Fibroblast of lung (primary cell): ENCODE measurements at places on chromosomes 3 and 15. TPM values are rescaled to one million over a fixed set of nuclear protein-coding genes. Genes with fewer than 3 reads are reported as not detected.
A peak's percentile ranks its signal among the peaks of the same experiment; 100 is the strongest.

DNA sequence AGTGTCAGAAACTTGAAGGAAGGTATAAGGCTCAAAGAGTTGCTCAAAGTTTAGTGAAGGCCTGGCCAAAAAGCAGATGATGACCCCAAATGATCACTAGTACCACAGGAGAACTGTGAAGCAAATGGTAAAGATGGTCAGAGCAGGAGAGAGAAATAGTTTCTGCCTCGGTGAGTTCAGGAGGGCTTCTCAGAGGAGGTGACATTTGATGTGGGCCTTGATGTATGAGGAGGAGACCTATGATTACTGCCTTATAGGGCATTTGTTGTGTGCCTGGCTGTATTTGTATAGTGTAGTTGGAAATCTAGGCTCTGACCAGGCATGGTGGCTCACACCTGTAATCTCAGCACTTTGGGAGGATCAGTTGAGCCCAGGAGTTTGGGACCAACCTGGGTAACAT, 50.4 kb downstream of the DNASE1L3 start:
- H3K4me1 ChIP-seq = peaks cover 26% of the 10 kb centered on the region
- no peak overlapping the region for H3K4me3 ChIP-seq
- H3K36me3 ChIP-seq = peaks cover 14% of the 10 kb centered on the region

DNA sequence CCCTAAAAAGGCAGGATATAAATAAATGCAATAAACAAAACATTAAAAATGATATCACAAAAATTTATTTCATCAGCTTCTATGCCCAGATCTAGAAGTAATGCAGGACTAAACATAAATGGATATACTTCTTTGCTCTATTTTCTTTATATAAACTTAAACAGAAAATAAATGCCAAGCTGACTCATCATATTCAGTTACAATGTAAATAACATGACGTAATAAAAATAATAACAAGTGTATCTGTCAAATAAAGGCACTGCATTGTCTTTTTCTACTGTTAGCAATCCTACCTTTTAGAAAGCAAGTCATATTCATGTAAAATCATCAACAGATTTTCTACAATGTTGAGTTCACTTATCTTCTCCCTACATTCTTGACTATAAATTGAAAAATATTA, 61.6 kb downstream of the NEK10 start:
- H3K4me3 ChIP-seq = no peak overlapping the region
- no peak overlapping the region for H3K27ac ChIP-seq
- no peak for DNase-seq
- H3K4me1 ChIP-seq = peaks cover 7% of the 10 kb centered on the region

GRCh38 chr3:134471521-134472193, 14.1 kb downstream of the ANAPC13 start:
- H3K36me3 ChIP-seq = no peaks in the 10 kb centered on the region
- peaks cover 15% of the 10 kb centered on the region for H3K4me1 ChIP-seq
- DNase-seq = peak; percentile 74
- peak overlapping the region; percentile 51 for H3K27ac ChIP-seq

GRCh38 chr3:126277629-126278378, 79.4 kb downstream of the KLF15 start:
- no peaks in the 10 kb centered on the region for H3K27me3 ChIP-seq
- no peak overlapping the region for H3K27ac ChIP-seq
- H3K4me1 ChIP-seq = no peaks in the 10 kb centered on the region
- no peaks in the 10 kb centered on the region for H3K36me3 ChIP-seq
- H3K4me3 ChIP-seq = no peak overlapping the region
- no peak for DNase-seq

DNA sequence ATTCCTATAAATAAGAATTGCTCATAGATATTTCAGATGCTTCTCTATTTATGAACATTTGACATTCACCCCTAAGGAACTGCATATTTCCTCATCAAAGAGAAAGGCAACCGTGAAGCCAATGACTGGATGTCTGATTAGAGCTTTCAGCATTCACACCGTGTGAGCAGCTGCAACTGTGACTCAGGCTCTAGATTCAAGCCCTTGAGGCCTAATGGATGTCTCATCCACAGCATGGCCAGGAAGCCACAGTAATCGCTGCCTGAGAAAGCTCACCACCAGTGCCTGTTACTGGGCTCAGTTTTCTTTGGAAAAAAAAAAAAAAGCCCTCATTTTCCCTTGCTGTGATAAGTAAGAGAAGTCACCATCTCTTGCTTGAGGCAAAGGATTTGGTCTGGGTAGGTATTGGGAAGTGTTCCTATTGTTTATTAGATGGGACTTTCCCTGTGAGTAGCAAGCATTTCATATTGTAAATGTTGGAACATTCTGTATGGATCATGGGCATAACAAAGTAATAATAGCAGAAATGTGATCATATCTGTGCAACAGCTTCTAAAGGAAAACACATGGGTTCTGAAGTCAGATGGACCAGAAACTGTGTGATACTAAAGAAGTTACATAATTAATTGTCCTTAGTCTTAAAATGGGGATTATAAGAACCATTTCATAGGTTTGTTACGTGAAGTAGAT, 783.7 kb downstream of the AGBL1 start:
- H3K4me3 ChIP-seq = no peak overlapping the region
- no peak overlapping the region for H3K27ac ChIP-seq
- no peaks in the 10 kb centered on the region for H3K27me3 ChIP-seq
- peak; percentile 44 for DNase-seq

- H3K4me1 ChIP-seq = no peaks in the 10 kb centered on the region
- no peaks in the 10 kb centered on the region for H3K27me3 ChIP-seq
- H3K36me3 ChIP-seq = no peaks in the 10 kb centered on the region
Measured at GRCh38 chr3:69338911-69339310, 47.0 kb downstream of the FRMD4B start.

DNA sequence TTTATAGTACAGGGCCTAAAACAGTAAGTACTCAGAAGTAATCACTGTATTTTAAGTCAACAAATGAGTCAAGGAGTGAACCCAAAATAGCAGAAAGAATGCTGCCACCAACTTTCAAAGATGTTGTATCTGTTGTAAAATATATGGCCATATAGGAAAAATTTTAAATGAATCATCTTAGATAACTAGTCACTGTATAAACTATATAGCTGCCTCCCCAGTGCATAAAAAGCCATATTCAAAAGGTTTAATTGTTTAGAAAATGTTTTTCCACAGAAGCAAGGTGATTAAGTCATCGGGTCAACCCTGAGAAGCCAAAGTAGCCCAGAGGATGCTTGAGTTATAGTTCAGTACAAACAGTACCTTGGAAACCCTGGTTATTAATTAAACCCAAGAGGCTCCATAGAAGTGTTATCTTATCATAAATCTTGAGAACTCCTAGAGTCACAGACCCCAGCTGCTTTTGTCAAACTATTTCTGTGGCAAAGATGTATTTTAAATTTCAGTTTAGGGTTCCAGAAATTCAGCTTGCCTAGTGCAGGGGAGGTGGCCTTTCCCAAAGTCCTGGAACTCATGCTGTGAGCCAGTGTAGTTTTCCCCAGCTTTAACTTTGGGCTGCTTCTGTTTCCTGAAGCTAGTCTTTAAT, 39.2 kb downstream of the MBNL1 start:
- H3K4me1 ChIP-seq = peaks cover 15% of the 10 kb centered on the region
- no peak for DNase-seq
- H3K27ac ChIP-seq = peak overlapping the region; percentile 51
- no peaks in the 10 kb centered on the region for H3K36me3 ChIP-seq

DNA sequence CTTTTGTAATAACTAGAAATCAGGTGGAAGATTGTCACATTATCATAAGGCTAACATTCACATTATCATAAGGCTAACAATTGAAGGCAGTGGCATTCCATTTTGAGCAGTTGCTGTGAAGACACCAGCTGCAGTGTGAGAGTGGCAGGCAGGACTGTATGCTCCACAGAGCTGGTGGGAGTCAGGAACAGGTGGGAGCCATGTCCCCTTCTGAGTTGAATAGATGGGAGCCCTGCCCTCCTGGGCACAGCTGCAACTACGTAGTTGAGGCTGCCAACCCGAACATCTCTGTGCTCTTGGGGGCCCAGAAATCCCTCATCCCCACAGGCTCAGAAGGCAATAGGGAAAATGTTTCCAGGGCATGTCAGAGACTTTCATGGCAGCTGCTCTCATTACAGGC, 1627.6 kb downstream of the SI start:
- no peak overlapping the region for H3K4me3 ChIP-seq
- no peak for DNase-seq
- H3K27me3 ChIP-seq = no peaks in the 10 kb centered on the region
- no peaks in the 10 kb centered on the region for H3K36me3 ChIP-seq

DNA sequence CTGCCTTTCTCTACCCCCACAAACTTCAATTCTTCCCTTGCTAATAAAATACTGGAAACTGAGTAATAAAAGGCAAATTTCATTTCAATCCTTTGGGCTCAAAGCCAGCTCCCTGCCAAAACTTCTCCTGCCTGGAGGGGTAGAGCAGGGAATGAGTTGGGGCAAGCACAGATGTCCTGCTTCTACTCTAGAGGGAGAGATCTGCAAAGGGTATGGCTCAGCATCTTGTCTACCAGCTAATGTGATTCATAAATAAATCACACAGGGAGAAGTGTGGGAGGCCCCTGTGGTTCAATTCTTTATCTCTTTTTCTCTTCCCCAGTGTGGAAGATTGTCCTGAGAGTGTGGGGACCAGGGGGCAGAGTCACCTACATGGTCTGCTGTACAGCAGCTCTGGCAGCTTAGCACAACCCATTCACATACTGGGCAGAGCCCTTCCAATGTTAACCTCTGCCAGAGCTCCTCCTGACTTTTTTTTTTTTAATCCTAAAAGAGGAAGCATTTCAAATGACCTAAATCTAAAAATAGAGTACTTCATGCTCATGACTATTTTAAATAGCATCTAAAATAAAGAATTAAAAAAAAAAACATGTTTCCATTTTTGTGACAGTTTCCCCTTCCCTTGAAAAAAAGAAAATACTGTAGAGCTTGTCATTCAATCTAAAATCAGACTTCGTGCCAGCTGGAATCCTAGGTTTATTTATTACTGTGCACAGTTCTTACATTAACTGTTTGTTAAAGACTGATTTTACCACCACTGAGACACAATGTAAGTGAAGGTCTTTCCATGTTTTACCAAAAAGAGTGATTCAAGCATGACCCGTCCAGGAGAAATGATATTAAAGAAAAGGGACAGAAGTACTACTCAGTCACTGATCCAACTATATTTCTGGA, 1083.7 kb upstream of the CFAP20DC start:
- H3K27me3 ChIP-seq = no peaks in the 10 kb centered on the region
- no peaks in the 10 kb centered on the region for H3K36me3 ChIP-seq
- H3K4me1 ChIP-seq = no peaks in the 10 kb centered on the region
- no peak overlapping the region for H3K4me3 ChIP-seq
- DNase-seq = no peak
- H3K27ac ChIP-seq = no peak overlapping the region

- no peak for DNase-seq
- H3K4me3 ChIP-seq = no peak overlapping the region
- no peak overlapping the region for H3K27ac ChIP-seq
Measured at GRCh38 chr15:90181776-90182175, 19.4 kb upstream of the SEMA4B start.

- DNase-seq = no peak
- H3K27ac ChIP-seq = no peak overlapping the region
- no peaks in the 10 kb centered on the region for H3K27me3 ChIP-seq
- no peaks in the 10 kb centered on the region for H3K4me1 ChIP-seq
- H3K4me3 ChIP-seq = no peak overlapping the region
Measured at GRCh38 chr15:27360316-27360715, 389.3 kb downstream of the GABRG3 start.

DNA sequence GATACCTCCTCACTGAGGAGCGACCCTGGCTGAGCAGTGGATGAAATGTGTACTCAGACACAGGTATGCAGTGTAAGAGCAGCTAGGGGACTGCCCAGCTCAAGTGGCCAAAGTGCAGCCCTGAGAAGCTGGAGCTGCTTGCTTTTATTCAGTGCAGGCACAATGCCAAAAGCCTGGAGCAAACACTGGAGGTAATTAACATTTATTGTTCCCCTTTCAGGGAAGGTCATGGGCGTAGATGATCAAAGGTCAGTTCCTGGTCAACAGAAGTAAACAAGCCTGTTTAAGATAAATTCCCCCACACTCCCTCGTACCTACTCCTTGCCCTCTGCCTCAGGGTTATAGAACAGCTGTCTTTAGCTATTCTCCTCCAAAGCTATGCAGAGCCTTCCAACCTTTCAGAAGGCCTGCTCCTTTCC, 17.5 kb downstream of the PLA2G4F start:
- no peak overlapping the region for H3K27ac ChIP-seq
- no peak for DNase-seq
- no peak overlapping the region for H3K4me3 ChIP-seq
- H3K36me3 ChIP-seq = no peaks in the 10 kb centered on the region

- no peaks in the 10 kb centered on the region for H3K4me1 ChIP-seq
- no peak overlapping the region for H3K4me3 ChIP-seq
- H3K27me3 ChIP-seq = no peaks in the 10 kb centered on the region
- H3K27ac ChIP-seq = no peak overlapping the region
Measured at GRCh38 chr3:134579141-134579665, 71.6 kb downstream of the KY start.

DNA sequence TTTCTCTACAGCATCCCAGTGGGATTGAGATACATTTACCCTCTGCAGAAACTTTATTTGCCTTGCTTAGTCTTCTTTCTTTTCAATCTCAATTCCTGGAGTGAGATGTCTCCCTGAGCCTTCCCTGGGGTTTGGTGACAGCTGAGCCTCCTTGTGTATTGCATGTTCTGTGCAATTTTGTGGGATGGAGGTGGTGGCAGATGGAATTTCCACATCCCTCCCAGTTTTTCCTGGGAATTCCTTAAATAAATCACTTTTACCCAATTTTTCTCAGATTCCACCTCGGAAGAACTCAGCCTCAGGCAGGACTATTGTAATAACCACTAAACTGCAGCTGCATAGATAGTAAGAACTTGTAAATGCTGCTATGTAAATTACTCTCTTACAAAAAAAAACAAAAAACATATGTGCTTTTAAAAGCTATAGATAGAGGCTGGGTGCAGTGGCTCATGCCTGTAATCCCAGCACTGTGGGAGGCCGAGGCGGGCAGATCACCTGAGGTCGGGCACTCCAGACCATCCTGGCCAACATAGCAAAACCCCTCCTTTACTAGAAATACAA, 88.5 kb upstream of the ABHD17C start:
- H3K4me1 ChIP-seq = no peaks in the 10 kb centered on the region
- DNase-seq = no peak
- no peak overlapping the region for H3K4me3 ChIP-seq
- no peaks in the 10 kb centered on the region for H3K36me3 ChIP-seq
- no peaks in the 10 kb centered on the region for H3K27me3 ChIP-seq

GRCh38 chr3:184333190-184333589, 4.2 kb upstream of the FAM131A start:
- no peak overlapping the region for H3K4me3 ChIP-seq
- no peak for DNase-seq
- peak overlapping the region; percentile 92 for H3K27ac ChIP-seq
- peaks cover 29% of the 10 kb centered on the region for H3K4me1 ChIP-seq
- peaks cover 28% of the 10 kb centered on the region for H3K36me3 ChIP-seq
- H3K27me3 ChIP-seq = no peaks in the 10 kb centered on the region

- H3K27me3 ChIP-seq = peaks cover 15% of the 10 kb centered on the region
- no peak overlapping the region for H3K4me3 ChIP-seq
- DNase-seq = peak; percentile 55
- no peak overlapping the region for H3K27ac ChIP-seq
Measured at GRCh38 chr3:193987186-193987585, 148.8 kb upstream of the HES1 start.

TEX9 gene
- 3.3 and 4.5 TPM in 2 replicates for total RNA-seq

PLSCR4 gene
- total RNA-seq = 25.7 and 36.7 TPM in 2 replicates

VEPH1 gene
- 21.1 and 34.7 TPM in 2 replicates for total RNA-seq

ZMAT3 gene
- 34.8 and 37.8 TPM in 2 replicates for total RNA-seq

CIDEC gene
- total RNA-seq = 0.17 TPM in 1 of 2 replicates, not detected in the other

ANKRD34C gene
- total RNA-seq = not detected in 2 replicates

SEMA5B gene
- not detected in 2 replicates for total RNA-seq

SH2D7 gene
- not detected in 2 replicates for total RNA-seq

TRIM59 gene
- total RNA-seq = 15.2 and 31.2 TPM in 2 replicates
